ENCODE measurements at places on chromosomes 3 and 15.

- DNase-seq = no peak
Observed at GRCh38 chr3:46093327-46093942, 66.2 kb upstream of the XCR1 start.

DNA sequence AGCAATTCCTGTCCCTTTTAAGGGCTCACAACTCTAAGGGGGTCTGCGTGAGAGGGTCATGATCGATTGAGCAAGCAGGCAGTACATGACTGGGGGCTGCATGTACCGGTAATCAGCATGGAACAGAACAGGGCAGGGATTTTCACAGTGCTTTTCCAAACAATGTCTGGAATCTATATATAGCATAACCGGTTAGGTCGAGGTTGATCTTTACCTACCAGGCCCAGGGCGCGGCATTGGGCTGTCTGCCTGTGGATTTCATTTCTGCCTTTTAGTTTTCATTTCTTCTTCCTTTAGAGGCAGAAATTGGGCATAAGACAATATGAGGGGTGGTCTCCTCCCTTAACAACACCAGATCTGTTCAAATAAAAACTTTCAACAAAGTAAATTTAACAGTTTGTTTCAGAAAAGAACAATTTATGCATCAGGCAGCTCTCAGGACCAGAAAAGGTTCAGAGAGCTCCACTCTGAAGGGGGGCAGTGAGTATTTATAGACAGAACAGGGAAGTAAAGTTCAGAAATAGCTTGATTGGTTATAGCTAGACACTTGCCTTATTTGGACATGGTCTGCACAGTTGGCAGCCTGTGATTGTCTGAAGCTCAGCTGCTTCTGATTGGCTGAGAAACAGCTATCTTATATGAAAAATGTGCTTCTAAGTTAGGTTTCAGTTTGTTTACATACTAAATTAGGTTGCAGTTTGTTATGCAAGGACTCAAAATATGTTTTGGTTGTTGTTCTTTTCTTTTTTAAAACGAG lies 17.2 kb upstream of the B4GALT4 start:
- DNase-seq = peak; percentile 68

GRCh38 chr15:85414495-85414894 lies 34.1 kb downstream of the AKAP13 start:
- DNase-seq = peak; percentile 28

DNA sequence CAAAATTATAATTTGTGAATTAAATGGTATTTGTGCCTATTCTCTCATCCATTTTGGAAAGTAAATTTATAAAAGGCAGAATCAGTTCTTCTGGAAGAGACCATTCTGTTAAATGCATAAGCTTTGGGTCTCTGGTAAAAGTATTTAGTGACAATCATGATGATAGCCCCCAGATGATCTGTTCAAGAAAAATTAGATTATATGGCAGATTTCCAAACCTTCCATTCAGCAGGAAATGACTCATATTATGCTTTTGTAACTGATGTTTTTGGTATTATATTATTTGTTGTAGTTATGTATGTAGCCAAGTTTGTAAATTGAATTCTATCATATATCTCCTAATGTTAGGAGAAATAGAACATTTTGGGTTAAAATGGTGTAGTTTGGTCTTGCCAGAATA lies 340.8 kb upstream of the DPH6 start:
- DNase-seq = peak; percentile 59

- peak; percentile 56 for DNase-seq
Observed at GRCh38 chr15:73677146-73677607, 7.0 kb upstream of the CD276 start.

GRCh38 chr3:25486932-25487331 lies 58.9 kb downstream of the RARB start:
- no peak for DNase-seq

- DNase-seq = peak; percentile 56
Observed at GRCh38 chr3:98577178-98577895, 16.1 kb downstream of the CPOX start.

DNA sequence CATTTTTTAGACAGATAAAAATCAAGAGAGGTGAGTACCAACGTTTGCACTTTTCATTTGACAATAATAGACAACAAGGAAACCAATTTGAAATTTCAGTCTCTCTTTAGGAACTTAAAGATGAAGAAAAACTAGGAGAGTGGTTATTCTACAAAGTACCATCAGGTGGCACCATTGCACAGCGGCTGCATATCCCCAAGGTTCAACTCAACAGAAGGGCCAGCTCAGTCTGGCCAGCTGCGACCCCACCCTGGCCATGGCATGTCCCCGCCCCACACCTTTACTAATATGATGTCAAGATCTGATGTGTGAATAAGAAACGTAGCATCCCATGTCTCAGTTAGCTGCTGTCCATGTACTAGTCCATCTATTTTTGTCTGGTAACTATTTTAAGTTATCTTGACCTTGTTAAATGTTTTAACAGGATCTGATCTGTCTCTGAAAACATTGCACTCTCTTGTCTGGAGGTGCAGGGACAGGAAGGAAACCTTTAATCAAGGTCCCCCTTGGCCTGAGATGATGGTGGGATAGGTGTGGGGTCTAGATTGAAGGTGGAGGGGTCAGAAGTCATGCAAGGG lies 35.5 kb upstream of the CGNL1 start:
- DNase-seq = peak; percentile 56

GRCh38 chr15:63818629-63819028 lies 15.1 kb downstream of the HERC1 start:
- no peak for DNase-seq

GRCh38 chr3:188153437-188154013 lies 432 bp upstream of the LPP start:
- peak; percentile 98 for DNase-seq

GRCh38 chr3:186259612-186260383 lies 102.2 kb downstream of the DGKG start:
- DNase-seq = peak; percentile 47

- DNase-seq = peak; percentile 56
Observed at GRCh38 chr3:45140141-45140769, 5.9 kb downstream of the CDCP1 start.

DNA sequence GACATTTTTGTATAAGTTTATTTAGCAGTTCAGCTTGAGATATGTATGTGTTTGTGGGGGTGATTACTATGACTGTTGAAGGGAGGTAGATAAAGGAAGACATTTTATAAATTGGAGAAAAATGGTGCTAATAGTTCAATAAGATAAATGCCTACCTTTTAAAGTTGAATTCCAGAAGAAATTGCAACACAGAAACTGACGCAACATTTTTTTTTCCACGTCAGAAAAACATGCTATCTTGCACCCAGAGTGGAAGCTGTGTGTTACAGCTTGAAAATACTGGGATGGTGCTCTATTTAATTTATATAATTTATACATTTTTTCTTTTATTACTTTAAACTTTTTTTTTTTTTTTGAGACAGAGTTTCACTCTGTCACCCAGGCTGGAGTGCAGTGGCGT lies 171.7 kb downstream of the WNT5A start:
- DNase-seq = no peak

- DNase-seq = no peak
Observed at GRCh38 chr15:86009727-86010126, 69.9 kb upstream of the AGBL1 start.

DNA sequence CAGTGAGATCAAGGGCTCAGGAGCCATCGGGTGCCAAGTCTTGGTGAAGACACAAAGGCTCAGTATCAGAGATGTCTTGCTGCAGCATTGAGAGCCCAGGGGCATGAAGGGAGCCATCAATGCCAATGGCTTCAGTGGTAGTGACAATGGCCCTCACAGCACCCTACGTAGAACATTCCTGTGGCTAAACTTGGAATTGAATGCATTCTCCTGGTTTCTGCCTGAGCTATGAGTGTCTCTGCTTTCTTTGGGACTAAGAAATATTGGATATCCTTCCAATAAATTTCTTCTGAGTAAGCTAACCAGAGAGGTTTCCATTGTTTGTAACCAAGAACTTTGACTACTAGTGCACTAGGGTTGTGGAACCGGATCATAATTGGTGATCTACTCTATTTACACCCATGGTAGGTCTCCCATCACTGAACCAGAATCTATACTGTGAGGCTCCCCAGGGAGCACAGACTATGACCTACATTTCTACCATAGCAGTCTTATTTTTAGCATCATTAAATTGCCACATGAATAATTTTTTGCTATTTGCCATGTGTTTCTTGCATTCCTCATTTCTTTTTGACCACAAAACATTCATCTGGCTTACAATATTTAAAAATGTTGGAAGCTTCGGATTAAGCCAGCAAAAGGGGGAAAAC lies 31.6 kb upstream of the PDZRN3 start:
- DNase-seq = peak; percentile 91

DNA sequence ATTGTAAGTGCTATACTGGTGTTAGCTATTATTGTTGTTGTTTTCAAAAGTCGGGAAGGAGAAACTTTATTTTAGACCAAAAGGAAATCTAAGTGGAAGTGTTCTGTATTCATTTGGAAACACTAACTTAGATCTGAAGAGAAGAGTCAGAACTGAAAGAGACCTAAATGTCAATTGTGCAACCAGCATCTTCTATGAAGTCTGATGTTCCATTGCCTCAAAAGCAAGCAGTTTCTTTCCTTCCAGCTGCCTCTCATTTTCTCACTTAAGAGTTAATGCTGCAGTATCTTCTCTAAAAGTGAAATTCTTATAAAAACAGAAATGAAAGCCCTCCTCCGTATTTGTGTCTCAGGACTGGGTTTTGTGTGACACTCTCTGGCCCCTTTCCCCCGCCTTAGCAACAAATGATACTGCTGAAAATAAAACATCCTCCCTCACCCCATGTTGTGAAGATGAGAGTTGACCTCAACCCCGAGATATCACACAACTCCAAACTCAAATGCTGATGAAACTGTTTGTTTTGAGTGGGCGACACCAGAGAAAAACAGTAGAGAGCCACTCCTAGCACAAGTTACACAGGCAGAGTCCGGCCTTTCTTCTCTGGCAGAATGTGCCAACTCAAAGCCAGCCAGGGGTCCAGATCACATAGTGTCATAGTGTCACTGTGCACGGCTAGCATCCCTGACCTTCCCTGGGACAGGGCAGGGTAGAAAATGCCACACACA lies 48.9 kb downstream of the GLDN start:
- DNase-seq = no peak

GRCh38 chr3:120111898-120112297 lies 17.7 kb upstream of the GSK3B start:
- no peak for DNase-seq

DNA sequence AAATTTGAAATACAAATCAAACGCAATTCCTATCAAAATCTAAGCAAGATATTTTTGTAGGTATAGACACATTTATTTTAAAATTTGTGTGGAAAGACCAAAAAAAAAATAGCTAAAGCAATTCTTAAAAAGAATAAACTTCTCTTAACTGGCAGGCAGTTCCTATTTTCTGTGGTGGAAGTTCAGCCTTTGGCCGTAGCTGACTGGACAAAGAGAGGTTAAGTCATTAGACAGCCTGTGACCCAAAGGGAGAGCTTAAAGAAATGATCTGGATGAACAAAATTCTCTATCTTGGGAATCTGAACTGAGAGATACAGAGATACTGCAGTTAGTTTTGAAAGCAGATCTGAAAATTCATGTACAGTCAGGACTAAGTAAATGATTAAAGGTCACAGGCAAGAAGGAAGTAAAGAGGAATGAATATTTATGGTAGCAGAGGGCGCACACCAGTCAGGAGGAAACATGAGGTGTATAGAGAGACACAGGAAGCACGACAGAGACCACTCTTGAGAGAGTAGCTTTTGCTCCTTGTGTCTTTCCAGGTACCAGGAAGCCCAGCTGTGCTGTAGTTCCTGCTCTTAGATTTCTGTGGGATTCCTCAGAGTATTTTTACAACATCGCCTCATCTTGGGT lies 57.5 kb downstream of the TPRG1 start:
- DNase-seq = no peak

- no peak for DNase-seq
Observed at GRCh38 chr15:30973379-30973778, 18.0 kb downstream of the MTMR10 start.

DNA sequence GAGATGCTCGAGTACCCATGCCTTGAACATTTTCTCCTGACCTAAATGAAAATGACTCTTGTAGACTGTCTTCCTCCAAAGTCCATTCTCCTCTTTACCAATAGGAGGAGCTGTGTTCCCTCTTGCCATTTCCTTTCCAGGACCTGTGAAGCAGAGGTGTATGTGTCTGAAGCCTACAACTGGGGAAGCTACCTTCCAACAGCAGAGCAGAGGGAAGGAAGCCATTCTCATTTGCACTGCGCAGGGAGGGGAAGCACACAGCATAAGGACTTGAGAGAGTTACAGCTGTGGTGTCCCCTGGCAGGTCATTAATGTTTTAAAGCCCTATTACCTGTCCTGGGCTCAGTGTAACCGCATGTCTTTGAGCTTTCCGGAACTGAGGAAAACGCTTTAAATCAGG lies 38.7 kb downstream of the HSPBAP1 start:
- DNase-seq = peak; percentile 31

GRCh38 chr3:110341047-110341446 lies 730.6 kb upstream of the NECTIN3 start:
- peak; percentile 37 for DNase-seq

DNA sequence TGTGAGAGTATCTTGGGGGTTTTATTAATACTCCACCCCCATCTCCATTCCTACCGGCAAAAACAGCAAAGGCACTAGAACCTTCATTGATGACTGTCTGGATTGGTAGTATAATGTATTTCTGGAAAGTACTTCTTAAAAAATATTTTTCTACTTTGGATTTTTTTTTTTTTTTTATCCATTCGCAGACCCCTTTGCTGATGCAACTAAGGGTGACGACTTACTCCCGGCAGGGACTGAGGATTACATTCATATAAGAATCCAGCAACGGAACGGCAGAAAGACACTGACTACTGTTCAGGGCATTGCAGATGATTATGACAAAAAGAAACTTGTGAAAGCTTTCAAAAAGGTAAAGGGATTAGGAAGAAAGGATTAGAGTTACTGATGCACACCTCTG lies 1.2 kb downstream of the EIF1B start:
- peak; percentile 55 for DNase-seq

- no peak for DNase-seq
Observed at GRCh38 chr3:51734572-51734907, 27.7 kb downstream of the GRM2 start.

- DNase-seq = no peak
Observed at GRCh38 chr15:90340345-90340744, 11.7 kb upstream of the ZNF774 start.

- no peak for DNase-seq
Observed at GRCh38 chr3:157166561-157166960, 6.6 kb upstream of the CCNL1 start.

GRCh38 chr3:128970740-128971047 lies 23.2 kb downstream of the CFAP92 start:
- DNase-seq = no peak

DNA sequence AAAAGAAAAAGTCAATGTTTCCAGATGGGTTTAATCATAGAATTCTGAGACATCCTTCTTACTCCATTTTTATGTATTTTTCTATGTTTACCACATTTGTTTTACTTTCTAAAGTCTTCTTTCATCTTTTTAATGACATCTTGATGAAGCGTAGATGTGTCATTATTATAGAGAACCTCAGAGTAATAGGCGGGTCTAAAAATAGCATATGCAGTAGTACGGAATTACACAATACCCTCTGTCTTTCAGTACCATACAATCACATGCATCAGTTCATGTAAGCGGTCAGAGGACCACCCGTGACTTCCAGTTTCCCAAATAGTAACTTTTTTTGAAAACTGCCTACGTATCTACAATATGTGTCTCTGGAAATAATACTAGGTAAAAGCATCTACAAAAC lies 224.0 kb downstream of the PLOD2 start:
- peak; percentile 56 for DNase-seq

- DNase-seq = no peak
Observed at GRCh38 chr3:31423482-31423881, 109.2 kb upstream of the STT3B start.
